Upper lobe of left lung (tissue), 6 donors: ENCODE measurements at places on chromosomes 12 and 14.

DNA sequence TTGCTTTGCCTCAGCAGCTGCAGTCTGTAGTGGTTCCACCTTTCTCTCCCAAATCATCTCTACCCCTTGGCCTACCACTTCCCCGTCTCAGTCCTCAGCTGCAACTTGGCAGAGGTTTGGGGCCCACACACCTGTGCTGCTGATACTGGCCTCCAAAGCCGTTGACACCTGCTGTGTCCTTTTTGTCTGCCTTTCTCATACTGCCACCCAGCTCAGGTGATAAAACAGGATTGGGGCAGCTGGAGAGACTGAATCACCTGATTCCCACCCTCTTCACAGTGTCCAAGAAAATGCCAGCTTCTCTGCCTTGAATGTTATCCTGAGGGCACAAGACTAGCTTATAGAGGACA, 103.7 kb downstream of the ETV6 start:
- DNase-seq, result no peak

- no peak for DNase-seq
Measured at GRCh38 chr14:94282991-94283723, 9.9 kb downstream of the SERPINA10 start.

DNA sequence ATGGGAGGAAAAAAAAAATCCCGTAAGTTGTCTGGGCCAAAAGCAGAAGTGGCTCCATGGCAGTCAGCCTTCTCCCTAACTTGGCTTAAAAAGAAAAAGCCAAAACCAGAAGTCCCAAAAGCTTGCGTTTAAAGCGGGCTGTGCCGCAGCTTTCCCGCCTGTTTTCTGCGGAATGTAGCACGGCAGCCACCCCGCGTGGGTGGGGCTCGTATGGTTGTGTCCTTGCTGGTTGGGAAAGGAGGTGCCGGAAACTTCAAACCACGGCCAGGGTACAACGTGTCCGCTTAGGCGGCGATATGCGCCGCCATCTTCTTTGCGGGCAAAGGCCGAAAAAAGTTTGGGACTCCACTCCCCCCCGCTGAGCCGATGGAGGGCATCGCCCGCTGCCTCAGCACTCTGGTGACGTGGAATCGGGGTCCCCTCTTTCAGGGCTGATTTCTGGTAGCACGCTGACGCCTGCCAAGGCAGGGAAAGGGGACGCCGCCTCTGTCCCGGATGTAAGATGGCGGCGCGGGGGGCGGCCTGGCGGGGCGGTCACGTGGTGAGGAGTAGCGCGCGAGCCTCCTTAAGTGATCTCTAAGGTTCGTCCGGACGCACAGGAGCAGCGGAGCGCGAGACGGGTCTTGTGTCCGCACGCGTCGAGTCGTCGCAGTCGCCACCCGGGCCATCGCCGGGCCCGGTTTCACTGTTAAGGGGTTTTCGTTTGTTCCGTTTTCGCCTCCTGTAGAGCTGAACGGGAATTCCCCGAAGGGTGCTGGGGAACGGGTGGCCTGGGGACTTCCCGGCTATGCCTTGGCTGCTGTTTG, 135.8 kb downstream of the MON2 start:
- peak; percentile 92 for DNase-seq

- no peak for DNase-seq
Measured at GRCh38 chr14:104721505-104722431, 2.3 kb upstream of the ADSS1 start.

DNA sequence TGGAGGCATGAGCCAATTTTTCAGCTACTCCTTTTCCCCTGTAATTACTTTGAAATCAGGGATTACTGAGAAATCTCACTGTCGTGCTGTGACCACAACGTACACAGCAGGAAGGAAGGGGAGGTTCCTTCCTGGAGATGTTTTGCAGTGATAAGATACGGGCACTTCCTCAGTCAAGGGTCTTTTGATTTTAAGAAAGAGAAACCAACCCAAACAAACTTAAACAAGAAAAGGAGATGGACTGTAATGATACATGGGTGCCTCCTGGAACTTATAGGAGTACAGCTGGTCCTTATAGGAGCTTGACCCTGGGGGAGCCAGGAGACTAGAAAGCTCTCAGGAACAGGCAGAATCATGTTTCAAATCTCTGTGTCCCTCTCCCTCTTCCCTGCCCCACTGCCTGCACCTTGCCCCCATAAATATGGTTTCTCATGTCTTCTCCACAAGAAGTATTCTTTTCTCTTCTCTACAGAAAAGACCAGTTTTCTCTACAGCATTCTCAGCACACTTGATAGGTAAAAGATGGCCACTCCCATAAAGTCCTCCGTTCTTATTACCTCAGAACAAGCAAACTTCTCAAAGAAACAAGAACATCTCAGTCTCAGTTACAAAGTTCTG, 281.1 kb upstream of the AMIGO2 start:
- DNase-seq, result peak; percentile 33

DNA sequence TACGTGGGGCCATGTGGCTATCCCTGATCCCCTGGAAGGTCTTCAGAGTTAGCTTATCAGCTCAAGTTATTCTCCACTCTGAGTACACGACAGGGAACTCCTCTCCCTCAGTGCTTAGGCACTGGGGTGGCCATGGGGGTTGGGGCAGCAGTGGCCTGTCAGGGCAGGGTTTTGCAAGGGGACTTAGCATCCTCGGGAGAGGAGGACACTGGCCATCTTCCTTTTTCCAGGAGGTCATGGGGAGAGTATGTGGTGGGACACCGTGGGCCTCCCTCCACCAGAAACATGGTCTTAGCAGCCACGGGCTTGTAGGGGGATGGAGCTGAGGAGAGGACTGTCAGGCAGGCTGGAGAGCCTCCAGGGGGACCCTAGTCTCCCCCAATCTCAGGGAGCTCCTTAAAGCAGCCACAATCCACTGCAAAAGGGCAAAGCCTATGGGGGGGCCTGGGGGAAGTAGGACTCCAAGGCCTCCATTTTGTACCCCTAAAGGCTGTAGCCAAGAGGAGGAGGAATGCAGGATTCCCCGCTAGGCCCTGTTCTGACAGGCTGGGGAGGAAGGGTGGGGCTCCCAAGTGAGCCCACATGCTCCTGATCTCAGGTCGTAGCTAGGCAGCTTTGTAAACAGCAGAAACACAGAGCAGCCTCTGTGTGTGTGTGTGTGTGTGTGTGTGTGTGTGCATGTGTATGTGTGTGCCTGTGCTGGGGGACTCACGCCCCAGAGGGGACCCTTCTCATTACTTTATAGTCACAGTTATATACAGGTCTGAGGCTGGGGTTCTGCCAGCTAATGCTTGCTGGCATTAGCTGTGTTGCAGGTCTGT, 36.6 kb downstream of the KRT80 start:
- no peak for DNase-seq

DNA sequence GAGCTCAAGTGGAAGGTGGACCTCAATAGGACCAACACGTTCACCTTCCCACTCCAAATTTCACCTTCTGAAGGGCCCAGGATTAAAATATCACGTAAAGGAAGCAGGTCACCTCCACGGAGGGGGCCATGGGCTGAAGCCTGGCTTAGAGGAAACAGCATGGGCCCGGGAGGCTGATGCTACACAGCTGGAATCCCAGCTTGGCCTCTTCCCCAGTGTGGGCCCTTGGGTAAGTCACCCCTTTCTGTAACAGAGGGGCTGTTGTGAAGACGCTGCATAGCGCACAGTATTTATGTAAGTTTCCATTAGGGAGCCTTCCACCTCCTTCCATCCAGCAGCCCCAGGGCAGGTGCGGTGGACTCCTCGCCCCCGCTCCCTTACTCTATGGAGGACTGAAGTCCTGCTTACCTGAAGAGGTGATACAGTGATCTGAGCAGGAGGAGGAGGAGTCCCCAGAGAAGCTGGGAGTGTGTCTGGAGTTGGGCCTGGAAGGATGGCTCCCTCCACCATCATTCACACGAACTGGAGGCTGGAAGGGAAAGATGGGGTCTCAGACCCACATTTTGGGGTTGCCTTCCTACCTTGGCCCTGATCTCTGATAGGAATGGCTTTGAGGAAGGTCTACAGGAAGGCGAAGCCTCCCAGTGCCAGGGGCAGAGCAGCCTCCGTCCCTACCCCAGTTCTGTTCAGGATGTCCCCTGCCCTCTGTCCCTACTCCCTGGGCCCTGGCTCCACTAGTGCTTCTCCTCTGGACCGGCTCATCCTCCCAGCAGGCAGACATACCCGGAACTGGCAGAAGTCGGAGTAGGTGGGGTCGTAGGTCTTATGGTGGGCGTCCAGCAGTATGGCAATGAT, 37.2 kb upstream of the HDAC7 start:
- no peak for DNase-seq

GRCh38 chr14:89308232-89308959, 108.6 kb downstream of the FOXN3 start:
- no peak for DNase-seq

DNA sequence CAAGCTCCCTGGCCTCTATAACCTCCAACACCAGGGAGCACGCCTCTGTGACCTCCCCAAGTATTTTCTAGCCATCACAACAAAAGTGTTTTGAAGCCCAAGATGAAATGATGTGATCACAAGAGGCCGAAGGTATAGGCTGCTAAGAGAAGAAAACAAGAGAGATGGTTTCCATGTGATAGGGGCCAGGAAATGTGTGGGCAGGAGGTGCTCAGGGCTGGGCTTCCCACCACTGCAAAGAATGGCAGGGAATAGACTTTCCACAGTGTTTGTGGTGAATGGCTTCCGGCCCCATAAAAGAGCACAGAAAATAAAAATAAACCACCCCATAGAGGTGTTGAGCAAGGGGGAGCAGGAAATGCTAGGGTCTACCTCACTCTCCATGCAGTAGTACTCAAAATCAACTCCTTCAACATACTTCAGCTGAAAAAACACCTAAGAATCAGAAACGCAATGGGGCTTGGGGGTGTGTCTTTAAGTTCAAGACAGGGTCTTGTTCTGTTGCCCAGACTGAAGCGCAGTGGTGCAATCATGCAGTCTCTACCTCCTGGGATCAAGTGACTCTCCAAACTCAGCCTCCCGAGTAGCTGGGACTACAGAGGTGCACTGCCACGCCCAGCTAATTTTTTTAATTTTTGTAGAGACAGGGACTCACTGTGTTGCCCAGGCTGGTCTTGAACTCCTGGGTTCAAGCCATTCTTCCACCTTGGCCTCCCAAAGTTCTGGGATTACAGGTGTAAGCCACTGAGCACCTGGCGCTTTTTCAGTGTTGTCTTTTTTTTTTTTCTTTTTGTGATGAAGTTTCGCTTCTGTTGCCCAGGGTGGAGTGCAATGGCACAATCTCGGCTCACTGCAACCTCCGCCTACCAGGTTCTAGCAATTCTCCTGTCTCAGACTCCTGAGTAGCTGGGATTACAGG, 27.1 kb downstream of the DAD1 start:
- DNase-seq, result peak; percentile 91

GRCh38 chr12:62728741-62729140, 206.2 kb downstream of the PPM1H start:
- DNase-seq, result no peak

GRCh38 chr12:109818905-109819500, 14.2 kb downstream of the TRPV4 start:
- no peak for DNase-seq

- no peak for DNase-seq
Measured at GRCh38 chr14:25247609-25248008, 197.7 kb upstream of the STXBP6 start.

DNA sequence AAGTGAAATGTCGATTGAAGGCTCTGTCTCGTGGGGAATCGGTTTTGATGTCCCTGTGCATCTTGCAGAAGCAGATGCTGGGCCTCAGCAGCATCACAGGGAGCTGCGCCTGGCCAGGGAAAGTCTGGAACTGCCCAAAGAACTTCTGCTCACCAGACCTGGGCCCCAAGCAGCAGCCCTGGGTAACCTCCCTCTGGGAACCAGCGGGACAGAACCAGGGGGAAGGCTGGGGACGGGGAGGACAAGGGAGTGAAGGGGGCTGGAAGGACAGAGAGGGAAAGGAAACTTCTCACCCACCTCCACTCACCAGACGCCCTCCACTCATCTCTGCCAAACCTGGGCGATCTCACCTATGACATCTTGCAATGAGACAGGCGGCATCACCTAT, 26.8 kb upstream of the C14orf180 start:
- DNase-seq, result no peak

- DNase-seq, result peak; percentile 55
Measured at GRCh38 chr14:99729991-99730875, 46.1 kb downstream of the CYP46A1 start.

- DNase-seq, result no peak
Measured at GRCh38 chr14:89589400-89590118, 172.5 kb upstream of the FOXN3 start.

- no peak for DNase-seq
Measured at GRCh38 chr12:82948491-82948890, 261.8 kb downstream of the TMTC2 start.

- no peak for DNase-seq
Measured at GRCh38 chr12:286531-287300, 24.1 kb upstream of the SLC6A13 start.

DNA sequence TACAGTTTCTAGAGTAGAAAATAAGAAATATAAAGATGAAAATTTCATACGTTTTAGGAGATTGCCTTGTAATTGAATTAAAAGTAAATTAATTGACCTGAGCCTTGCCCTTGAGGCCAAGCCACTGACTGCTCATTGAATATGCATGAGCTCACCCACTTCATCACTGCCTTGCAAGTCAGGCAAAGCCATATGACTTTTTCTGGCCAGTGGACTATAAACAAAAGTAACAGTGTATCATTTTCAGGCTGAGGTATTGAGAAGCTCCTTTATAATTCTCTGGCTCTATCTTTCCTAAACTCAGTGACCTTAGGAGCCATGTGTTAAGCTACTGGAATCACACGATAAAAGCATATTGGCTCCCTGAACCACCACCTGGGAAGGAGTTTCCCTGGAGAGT, 369.3 kb downstream of the NUAK1 start:
- no peak for DNase-seq

DNA sequence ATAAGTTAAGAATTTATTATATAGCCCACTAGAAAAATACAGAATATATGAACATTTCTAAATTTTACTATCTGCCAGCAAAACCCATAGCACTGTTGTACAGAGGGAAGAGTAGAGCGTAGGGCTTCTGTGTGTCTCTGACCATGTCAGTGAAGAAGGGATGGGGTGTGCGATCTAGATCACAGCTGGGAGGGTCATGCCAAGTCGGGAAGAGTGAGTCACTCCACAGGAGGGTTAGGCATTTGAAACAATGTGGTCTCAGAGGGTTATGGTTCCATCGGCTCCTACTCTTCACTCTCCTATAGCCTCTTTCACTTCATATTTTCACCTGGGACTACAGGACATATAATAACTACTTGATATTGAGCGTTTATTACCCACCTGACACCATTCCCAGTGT, 185.1 kb upstream of the DDHD1 start:
- no peak for DNase-seq

- DNase-seq, result no peak
Measured at GRCh38 chr14:21257394-21257909, 11.8 kb downstream of the HNRNPC start.

DNA sequence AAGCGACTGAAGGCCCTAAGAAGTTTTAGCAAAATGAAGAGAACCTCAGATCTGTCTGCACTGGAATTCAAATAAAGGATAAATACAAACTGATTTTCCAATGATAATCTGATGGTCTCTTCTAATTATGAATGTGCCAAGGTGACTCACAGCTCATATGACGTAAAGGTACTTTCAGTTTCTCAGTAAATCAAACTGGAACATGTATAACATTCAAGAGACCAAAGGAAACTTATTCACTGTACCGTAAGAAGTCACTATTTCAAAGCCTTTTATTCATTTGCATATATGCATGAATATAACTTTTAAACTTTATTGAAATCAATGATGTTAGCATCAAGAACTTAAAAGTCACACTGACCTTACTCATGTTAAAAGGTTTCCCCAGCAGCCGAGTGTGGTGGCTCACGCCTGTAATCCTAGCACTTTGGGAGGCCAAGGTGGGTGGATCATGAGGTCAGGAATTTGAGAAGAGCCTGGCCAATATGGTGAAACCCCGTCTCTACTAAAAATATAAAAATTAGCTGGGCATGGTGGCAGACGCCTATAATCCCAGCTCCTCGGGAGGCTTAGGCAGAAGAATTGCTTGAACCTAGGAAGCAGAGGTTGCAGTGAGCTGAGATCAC, 52.2 kb downstream of the ATXN2 start:
- no peak for DNase-seq
